ENCODE measurements at places on chromosomes 5 and 9. TPM values are rescaled to one million over a fixed set of nuclear protein-coding genes. Genes with fewer than 3 reads are reported as not detected.

GLDC gene
- 0.66 TPM for total RNA-seq

MYO10 gene
- 8.6 TPM for total RNA-seq

MSX2 gene
- total RNA-seq = 12.7 TPM

ZNF622 gene
- total RNA-seq = 27.9 TPM

PCDHGB6 gene
- total RNA-seq = 12.8 TPM

ARL10 gene
- 17.7 TPM for total RNA-seq
